GM04503 (cell line): ENCODE measurements at places on chromosomes 11 and 22.

DNA sequence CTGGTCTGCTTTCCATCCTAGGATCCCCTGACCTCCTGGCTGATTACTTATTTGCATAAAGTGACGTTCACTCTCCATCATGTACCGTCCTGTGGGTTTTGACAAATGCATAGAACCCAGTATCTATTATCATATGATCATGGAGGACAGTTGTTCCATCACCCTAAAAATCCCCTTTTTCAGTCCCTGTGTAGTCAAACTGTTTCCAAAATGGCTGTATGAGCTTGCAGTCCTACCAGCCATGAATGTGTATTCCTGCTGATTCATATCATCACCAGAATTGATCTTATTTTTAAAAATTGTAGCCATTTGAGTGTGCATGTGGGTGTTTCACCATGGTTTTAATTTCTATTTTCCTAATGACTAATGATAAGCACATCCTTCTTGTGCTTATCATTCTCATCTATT, 108.8 kb downstream of the MPPED1 start:
- no peak for DNase-seq

- no peak for DNase-seq
Observed at GRCh38 chr11:60844870-60845221, 2.9 kb downstream of the CCDC86 start.

GRCh38 chr11:43921561-43922294, 20.7 kb upstream of the C11orf96 start:
- DNase-seq: no peak

GRCh38 chr11:127601578-127601977, 601.0 kb upstream of the KIRREL3 start:
- DNase-seq: no peak

DNA sequence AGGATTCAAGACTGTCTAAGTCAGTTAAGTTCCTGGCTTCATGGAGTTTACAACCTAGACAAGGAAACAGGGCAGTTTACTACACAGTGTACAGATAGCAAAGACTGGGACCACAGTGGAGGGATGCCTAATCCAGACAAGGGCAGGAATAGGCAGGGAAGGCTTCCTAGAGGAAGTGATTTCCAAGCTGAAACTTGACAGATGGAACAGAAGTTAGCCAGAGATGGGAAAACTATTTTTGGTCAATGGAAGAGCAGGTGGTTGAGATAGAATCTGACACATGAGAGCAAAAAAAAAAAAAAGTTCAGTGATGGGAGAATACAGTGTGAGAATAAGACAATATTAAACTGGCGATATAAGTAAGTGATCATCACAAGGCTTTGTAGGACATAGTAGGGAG, 1.3 kb downstream of the COA4 start:
- DNase-seq: no peak

- DNase-seq: no peak
Observed at GRCh38 chr11:96779030-96779429, 389.2 kb downstream of the JRKL start.

DNA sequence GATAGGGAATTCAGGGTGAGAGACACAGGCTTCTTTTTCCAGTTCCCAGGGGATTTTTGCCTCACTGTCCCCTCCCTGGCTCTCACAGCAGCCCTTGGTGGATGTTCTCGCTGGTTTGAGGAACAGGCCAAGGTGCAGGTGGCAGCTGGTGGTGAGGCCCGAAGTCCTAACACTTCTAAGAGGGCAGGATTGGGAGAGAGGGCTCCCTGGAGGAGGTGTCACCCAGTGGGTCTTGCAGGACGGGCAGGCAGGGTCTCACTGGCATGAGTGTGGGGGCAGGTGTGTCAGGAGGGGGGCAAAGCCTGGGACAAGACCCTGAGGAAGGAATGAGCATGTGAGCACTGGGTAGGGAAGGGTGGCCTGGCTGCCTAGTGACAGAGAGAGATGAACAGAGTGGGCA, 9.2 kb downstream of the ADORA2A start:
- no peak for DNase-seq

GRCh38 chr22:50091092-50091768, 1.4 kb downstream of the MOV10L1 start:
- no peak for DNase-seq

DNA sequence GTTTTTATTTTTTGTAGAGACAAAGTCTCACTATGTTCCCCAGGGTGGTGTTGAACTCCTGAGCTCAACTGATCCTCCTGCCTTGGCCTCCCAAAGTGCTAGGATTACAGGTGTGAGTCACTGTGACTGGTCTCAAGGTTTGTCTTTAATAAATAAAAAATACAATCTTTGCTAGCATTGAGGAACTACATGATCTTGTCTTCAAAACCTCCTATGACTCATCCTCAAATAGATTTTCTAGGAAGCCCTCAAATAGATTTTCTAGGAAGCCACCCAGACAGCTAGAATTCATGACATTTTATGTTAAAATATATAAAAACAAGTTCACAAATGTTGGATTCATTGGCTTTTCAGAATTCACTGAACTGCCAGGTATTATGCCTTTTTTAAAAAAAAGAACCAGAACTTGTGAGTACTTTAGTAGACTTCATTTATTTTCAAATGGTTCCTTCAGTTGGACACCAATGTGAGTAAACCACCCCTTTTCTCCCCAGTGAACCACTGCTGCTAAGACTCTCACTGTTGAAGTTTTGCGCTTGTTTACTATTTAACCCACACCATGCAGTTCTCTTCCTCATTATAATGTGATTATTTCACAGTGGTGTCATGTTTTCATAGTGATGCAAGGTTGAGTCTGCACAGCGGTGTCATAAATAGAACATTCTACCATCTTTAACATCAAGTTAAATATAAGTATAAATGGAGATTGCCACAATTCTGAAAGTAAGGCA, 303.9 kb downstream of the CASP12 start:
- no peak for DNase-seq

DNA sequence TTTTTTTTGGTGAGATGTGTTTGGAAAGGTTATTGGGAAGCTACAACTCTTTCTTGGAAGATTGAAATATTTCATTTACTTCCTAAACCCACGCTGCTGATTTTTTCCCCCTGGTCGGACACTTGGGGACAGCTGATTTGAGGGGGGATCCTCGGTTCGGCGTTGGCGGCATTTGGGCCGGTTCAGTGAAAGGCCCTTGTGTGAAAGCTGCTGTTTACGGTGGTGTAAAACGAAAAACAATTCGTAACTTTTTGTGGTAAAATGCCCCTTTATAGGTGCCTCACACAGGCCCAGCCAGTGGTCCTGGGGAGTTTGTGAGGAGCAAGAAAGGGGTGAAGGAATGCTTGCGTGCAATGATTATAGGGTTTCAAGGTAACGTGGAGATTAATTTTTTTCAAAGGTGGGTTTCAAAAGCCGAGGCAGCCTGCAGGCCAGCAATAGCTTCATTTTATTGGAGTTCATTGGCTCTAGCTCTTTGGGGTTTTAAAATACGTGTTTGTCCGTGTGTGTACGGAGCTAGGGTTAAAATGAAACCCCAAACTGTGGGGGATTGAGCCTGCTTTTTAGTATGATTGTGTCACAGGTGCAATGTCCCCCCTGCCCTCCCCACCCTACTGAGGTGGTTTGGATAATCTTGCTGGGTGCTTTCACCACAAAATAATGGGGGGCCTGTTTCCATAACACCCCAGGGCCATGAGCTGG, 77.2 kb upstream of the PPARA start:
- no peak for DNase-seq

DNA sequence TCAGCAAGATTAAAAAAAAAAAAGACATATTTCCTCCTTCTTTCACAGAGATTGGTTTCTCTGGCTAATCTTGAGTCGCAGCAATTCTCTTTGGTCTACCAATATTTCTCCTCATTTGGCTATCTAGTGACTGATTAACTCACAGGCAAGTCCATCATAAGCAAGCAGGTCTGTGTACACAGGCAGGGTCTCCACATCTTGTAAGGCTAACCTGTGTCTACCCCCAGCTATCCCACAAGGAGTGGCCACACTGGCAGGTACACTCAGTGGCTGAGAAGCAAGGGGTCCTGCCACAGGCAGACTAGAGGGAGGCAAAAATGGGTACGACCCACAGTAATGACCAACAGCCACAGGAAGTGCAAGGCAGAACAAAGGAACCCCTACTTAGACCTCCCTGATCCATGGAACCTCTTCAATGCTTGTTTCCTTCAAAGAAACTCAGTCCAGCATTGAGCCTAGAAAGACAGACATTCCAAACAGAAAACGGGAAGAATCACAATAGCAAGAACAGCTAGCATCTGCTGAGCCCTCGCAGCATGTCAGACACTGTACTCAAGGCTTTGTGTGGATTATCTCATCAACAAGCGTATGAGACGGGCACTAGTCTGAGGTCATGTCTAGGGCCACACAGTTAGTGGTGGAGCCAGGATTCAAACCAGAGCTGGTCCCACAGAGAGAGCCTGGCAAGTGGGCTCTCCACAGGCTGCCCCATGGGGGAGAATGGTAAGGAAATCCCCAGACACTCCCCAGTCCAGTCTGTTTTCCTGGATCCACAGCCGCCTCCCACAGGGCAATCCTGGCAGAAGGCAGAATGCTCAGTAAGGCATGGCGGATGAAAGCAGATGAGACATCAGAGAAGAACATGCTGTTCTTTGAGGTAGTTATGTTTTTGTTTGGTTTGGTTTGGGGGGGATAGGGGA, 34.3 kb downstream of the PLEKHA7 start:
- DNase-seq: no peak

DNA sequence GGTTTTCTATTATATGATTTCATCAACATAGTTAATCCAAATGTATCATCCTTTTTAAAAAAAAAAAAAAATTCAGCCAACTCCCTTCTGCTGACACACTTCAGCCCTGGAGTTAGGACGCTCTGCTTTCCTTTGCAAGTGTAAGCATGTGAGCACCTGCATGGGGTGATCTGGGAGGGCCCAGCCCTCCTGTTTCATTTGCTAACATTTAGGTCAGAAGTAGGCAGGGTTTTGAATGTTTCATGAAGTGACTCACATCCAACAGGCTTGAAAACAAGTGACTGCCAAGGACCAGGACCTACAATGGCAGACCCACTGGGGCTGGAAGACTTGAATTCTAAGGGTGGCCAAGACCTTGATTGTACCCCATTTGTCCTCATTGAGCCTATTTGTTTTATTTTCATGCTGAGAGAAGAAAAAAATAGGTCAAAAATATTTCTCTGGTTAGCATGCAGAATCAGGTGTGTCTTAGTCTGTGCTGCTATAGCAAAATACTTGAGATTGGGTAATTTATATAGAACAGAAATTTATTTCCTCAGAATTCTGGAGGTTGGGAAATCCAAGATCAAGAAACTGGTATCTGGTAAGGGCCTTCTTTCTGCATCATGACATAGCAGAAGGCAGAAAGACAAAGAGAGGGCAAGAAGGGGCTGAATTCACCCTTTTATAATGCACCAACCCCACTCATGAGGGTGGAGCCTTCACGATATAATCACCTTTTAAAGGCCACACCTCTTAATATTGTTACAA, 137.6 kb downstream of the CD44 start:
- DNase-seq: no peak

DNA sequence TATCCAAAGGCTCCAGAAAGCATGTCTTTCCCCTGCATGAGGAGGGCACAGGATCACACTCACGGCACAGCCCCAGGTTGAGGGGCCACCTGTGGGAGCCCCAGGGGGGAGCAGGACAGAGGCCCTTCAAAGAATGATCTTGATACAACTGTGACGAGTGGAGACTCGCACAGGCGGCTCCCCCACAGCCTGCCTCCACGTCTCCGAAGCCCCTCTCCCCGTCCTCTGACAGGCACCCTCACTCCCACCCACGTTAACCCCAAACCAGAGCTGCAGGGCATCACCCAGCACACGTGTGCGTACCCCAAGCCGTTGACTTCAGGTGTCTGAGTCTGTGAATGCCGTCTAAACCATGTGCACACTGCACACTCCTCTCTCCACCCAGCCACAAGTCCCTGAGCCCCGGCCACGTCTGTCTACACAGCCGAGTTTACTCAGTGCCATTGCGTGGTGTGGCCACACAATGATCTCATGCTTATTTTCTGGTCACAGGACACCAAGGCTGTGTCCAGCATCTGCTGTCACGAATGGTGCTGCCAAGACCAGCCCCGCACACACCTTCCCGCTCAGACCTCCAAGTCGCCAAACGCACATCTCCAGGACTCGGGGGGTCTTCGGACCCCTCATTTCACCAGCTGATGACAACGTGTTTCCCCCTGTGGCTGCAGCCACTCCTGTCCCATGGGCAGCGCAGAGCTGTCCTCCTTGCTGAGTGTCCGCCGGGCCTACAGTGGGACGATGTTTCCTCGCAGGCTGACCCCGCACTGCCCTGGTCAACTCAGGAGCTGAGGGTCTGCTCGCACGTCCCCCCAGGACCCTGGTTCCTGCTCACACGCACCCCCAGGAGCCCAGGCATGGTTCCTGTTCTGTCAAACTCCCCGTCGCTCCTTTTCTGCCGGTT, 251.2 kb downstream of the BRD1 start:
- no peak for DNase-seq

GRCh38 chr22:30206944-30207343, 39.6 kb downstream of the LIF start:
- DNase-seq: peak; percentile 79

GRCh38 chr11:111939836-111940604, 2.9 kb downstream of the DIXDC1 start:
- no peak for DNase-seq

- DNase-seq: peak; percentile 69
Observed at GRCh38 chr22:35430897-35431322, 31.0 kb downstream of the MCM5 start.

GRCh38 chr11:2002042-2002776, 4.6 kb upstream of the H19 start:
- DNase-seq: no peak

GRCh38 chr22:26817926-26818325, 160.5 kb downstream of the MIAT start:
- no peak for DNase-seq

- no peak for DNase-seq
Observed at GRCh38 chr11:87600938-87601337, 563.2 kb downstream of the TMEM135 start.

GRCh38 chr11:34204396-34205279, 99.2 kb downstream of the NAT10 start:
- no peak for DNase-seq

DNA sequence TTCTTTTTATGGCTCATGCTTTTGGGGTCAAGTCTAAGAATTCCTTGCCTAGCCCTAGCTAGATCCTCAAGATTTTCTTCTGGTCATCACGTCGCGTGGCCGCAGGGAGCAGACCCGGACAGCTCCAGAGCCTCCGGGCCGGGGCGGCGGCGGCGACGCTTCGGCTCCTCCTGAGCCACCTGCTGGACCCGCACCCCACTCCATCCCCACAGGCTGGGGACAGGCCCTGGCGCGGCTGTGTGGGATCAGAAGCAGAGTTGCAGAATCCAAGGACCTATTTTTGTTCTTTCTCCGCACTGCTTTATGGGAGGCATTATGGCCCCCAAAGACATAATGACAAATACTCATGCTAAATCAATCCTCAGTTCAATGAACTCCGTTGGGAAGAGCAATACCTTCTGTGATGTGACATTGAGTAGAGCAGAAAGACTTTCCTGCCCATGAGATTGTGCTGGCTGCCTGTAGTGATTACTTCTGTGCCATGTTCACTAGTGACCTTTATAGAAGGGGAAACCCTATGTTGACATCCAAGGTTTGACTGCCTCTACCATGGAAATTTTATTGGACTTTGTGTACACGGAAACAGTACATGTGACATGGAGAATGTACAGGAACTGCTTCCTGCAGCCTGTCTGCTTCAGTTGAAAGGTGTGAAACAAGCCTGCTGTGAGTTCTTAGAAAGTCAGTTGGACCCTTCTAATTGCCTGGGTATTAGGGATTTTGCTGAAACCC, 12.4 kb upstream of the SCARF2 start:
- DNase-seq: no peak
